Left ventricle myocardium inferior (tissue), 1 donor: ENCODE measurements at places on chromosomes 6 and 20. TPM values are rescaled to one million over a fixed set of nuclear protein-coding genes. Genes with fewer than 3 reads are reported as not detected.

Gene HLA-DRB5
- total RNA-seq: 14.3 TPM

Gene NKX2-2
- total RNA-seq: not detected

Gene FKBP1C
- total RNA-seq: 0.63 TPM

Gene TFAP2A
- 0.66 TPM for total RNA-seq

Gene EEF1A1
- 1,882 TPM for total RNA-seq
